NCI-H2081 (cell line): ENCODE measurements at places on chromosomes 12 and 14.

GRCh38 chr12:21828779-21829178 is 54.3 kb upstream of the KCNJ8 start:
- peak; percentile 59 for DNase-seq

DNA sequence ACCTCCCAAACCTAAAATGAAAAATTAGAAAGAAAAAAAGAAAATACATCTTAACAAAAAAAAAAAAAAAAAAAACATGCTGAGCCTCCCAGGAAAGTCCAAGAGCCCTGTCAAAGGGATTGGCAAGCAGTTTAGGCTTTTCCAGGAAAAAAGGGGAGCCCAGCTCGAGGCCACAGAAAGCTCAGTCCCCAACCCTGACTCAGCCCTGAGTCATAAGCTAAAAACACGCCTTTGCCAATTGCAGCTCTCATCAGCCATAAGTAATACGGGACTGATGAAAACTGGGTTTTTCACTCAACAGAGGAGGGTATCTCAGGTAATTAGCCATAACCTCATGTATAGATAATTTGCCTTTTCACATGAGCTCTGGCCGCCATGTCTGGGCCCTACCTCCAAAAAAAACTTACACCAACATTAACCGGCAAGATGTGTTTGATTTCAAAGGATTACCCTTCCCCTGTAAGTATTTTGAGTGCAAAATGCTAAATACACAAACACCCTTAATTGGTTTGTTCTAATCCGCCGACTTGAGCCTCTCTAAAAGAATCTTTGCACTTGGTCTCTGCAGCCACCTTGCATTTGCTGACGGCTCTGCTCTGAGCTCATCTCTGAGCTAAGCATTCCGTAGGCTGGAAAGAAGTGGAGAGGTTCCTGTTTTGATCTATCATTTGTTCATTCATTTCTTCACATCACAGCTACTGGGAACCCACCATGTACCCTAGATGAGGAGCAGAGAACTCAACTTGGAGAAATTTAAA is 319.2 kb downstream of the BCL11B start:
- DNase-seq = no peak

GRCh38 chr14:102622262-102622885 is 29.9 kb downstream of the RCOR1 start:
- DNase-seq = no peak

DNA sequence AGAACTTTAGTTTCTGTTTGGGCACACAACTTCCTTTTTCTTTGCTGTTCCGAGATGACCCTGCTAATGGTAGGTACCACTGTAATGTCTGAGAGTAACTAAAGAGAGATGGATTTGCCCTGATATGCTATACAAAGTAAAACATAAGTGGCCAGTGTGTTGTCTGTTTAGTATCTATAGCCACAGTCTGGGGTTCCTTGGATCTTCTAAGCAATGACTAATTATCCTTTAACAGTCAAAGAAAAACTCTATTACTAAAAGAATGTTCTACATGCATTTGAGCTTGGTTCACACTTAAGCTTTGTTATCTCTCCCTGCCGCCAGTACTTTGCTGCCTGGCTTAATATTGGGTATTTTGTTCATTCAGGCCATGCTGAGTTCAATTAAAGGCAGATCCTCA is 1051.9 kb upstream of the FLRT2 start:
- DNase-seq = no peak

DNA sequence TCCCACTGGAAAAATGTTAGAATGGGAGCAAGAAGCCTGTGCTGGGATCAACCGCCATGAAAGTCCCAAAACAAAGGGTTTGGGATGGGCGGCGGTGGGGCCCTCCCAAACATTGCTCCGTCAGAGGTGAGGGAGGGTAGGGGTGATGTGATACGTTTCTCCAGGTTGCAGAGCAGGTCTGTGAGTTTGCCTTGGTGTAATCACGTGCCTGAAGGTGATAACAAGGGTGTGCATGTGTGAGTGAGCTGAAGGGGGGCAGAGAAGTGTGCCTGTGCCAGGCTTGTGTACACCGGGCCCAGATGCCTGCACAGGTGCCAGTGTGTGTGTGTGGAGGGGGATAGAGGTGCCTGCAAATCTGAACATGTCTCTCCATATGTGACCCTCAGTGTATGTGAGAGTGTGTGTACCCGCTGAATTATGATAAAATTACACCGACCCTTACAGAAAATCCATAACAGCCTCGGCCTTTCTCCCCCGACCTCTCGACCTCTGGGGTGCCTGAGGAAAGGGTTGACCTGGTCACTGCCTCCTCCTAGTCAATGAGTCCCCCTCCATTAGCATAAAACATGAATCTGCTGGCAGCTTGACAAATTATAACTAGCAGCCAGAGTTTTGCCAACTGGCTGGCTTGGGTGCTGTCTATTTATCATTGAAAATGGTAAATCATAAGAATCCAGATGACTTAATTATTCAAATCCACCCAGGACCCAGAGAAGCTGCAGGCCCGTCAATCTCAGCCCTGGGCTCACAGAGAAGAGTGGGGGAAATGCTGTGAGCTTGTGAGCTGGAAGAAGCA is 55.6 kb downstream of the SMUG1 start:
- DNase-seq = no peak

DNA sequence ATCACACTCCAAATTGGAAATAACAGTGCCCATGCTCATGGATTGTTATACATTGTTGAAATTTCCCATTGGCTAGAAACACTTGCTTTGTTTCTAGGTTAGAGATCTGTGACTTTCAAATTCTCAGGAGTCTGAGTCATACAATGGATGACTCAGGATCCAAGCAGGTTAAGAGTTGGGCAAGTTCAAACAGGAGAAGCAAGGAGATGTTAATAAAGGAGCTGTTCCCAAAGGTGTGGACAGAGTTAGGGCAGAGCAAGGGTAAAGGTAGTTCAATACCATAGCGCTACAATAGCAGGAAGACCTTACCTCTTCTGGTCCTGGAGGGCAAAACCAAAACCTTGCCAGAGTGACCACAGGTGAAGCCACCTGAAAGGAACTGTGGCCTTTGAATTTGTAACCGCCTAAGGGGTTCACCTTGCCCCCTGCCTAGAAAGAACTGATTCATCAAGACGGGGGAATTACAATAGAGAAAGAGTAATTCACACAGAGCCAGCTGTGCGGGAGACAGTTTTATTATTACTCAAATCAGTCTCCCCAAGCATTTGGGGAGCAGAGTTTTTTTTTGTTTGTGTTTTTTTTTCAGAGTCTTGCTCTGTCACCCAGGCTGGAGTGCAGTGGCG is 4.2 kb upstream of the AMN1 start:
- DNase-seq = no peak

- DNase-seq = no peak
These were observed at the start of gene AQP5 for GRCh38 chr12:49961111-49961922. TSS of gene AQP5 (plus strand) at chr12:49961872. CDS start at chr12:49962018, 146 bp downstream.

DNA sequence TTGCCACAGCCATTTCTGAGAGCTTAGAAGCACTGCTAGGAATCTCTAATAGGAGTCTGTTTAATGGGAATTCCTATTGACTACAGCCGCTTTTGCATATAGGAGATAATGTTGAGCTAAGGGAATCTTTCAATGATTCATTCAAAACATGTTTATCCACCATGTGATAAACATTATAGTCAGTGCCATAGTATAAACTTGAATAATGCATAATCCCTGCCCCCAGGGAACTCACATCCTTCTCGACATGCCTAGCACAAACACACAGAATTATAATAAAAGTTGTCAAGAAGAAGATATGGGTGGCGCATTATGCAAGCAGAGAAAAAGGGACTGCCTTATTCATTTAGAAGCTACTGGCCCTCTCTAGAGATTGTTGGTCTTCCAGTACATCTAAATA is 248.0 kb downstream of the DAD1 start:
- no peak for DNase-seq

GRCh38 chr14:92601757-92602417 is 88.3 kb downstream of the RIN3 start:
- DNase-seq = no peak

GRCh38 chr12:107662484-107662883 is 23.1 kb upstream of the PWP1 start:
- no peak for DNase-seq

- no peak for DNase-seq
These were observed 84.7 kb upstream of the MDM1 start for GRCh38 chr12:68416826-68417225.

GRCh38 chr14:61178226-61179060 is 102.7 kb downstream of the TMEM30B start:
- no peak for DNase-seq
